ENCODE measurements at places on chromosomes 5 and 9.

DNA sequence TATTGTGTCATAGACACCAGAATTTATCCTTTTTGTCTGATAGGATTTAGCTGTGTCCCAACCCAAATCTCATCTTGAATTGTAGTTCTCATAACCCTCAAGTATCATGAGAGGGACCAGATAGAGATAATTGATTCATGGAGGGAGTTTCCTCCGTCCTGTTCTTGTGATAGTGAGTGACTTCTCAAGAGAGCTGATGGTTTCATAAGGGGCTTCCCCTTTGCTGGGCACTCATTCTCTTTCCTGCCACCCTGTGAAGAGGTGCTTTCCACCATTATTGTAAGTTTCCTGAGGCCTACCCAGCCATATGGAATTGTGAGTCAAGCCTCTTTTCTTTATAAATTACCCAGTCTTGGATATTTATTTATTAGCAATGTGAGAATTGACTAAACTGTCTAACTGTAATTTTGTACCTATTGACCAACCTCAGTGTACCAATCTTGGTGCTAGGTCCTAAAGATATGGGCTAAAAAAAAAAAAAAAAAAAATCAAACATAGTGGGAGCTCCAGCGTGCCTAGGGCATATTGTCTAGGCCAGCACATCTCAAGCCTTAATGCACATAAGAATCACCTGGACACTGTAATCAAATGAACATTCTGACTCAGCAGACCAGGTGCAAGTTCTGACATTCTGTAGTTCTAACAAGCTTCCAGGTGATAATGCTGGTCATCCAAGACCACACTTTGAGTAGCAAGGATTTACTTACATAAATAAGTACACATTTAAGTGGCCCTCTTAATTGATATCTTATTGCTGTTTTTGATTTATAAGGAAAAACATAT lies 30.5 kb downstream of the ST8SIA4 start:
- DNase-seq, result no peak

DNA sequence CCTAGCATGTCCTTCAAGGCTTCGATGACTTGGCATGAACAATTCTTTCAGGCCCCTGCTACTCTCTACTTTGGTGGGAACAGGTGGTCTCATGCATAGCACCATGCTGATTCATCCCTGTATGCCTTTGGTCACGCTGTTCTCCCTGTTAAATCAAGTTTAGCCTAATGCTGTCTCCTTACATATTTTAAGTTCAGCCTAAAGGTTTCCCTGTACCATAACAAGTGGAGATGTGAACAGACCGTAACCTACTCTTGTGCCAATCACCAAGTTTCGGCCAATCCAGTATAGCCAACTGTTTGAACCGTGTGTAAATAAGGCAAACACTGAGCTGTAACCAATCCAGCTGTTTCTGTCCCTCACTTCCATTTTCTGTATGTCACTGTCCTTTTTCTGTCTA lies 8.0 kb downstream of the GAS1 start:
- no peak for DNase-seq

DNA sequence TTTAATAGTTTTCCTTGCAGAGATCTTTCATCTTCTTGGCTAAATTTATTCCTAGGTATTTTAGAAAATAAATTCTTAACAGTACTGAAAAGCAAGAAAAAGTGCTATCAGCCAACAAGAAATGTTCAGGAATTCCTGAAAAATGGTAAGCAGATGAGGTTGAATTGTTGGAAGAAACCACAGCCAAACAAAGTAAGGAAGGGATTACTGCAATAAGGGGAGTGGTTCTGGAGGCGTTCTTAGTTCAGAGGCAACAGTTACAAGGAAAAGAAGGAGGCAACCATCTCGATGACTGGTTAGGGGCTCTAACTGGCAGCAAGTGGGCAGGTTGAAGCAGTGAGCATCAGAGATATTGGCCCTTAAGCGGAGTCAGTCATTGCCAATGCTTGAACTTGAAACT lies 12.8 kb upstream of the OR13J1 start:
- DNase-seq, result no peak

GRCh38 chr9:115717711-115718173 lies 435.8 kb upstream of the PAPPA start:
- DNase-seq, result no peak

- peak; percentile 75 for DNase-seq
Measured at GRCh38 chr5:176810081-176810597, at the start of gene UNC5A. Gene UNC5A, plus strand, starts transcription at chr5:176810559. Its CDS starts 192 bp downstream, at chr5:176810751.

GRCh38 chr5:132487095-132487428 lies 3.5 kb downstream of the IRF1 start:
- no peak for DNase-seq

- DNase-seq, result no peak
Measured at GRCh38 chr5:9020996-9021395, 524.9 kb downstream of the SEMA5A start.

DNA sequence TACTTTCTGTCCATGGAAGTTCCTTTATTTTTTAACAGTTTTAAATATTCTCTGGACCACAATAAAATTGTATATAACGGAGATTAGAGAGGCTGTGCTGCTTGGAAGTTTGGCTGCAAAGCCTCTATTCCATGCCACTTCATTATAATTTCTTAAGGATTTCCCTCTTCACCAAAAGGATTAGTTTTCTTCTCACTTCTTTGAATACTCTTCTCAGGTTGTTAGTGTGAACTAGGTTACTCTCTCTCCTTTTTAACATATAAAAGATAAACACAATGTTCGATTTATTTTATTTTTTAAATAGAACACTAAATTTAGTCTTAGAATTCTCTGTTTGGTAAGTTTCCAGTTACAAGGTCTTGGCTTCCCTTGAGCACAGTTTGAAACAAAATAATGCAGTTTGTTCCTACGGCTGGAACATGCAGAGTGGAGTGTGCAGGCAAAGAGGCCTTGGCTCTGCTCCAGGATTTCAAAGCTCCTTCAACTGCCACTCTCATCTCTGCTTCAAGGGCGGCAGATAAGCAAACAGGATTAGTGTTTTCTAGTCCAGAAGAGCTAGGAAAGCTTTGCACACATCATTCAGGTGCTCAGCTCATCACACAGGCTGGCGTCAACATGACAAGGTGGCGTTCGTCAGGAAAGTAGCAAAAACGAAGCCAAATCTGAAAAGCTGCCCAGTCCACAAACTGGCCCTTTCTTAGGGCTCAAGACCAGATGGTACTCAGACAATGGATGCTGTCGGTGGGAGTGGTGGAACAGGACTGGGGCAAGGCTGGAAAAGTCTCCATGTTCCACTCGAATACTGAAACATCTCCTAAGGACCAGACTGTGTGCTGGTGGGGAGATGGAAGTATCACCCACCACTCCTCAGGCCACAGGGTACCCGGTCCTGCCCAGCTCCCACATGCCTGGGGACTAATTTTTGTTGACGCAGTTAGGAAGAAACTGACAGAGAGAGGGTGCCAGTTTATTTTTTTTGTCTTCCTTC lies 286.6 kb downstream of the CRB2 start:
- DNase-seq, result peak; percentile 17

DNA sequence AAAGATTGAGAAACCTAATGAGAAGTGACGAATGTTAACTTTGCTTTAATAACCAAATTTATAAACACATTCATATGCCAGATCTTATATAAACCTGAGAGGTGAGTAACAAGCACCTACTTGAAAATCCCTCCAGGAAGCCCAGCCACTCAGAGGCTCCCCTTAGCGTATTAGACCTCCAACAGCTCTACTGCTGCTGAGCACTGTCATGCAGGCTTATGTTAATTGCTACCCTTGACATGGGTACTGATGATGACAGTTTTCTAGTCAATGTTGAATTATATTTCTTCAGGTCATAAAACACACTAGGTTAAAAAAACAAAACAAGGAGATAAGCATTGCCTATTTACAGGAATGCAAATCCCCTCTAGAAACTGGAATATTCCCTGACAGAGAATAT lies 161.2 kb downstream of the MPDZ start:
- no peak for DNase-seq

DNA sequence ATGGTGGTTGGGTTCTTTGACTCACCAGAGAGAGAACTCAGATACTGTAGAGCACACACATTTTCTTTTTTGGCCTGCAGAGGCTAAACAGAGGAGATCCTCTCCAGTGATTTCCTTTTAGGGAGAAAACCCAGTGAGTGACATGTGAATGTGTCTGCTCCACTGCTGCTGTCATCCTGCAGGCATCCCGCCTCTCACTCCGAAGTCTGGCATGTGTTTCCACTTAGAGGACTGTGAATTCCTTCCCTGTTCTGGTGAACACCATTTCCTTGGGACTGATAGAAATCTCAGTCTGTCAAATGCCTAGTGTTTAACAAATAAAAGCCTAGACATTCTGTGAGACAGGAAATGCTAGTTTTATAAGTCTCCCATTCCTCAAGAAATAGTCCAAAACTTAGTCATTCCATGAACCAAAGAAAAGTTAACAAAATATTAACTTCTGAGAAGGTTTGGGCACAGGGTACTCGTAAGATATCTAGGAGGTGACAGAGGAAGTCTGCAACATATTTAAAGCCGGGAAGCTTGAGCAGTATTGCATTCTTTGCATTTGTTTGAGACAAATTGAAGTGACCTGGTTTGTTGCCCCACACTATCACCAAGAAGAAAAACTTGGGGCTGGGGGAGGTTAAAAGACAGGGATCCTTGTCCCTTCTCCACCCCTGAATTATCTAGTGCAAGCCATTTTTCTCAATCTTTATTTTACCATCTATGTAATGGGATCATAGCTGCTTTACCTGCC lies 74.9 kb upstream of the NIPAL4 start:
- no peak for DNase-seq

DNA sequence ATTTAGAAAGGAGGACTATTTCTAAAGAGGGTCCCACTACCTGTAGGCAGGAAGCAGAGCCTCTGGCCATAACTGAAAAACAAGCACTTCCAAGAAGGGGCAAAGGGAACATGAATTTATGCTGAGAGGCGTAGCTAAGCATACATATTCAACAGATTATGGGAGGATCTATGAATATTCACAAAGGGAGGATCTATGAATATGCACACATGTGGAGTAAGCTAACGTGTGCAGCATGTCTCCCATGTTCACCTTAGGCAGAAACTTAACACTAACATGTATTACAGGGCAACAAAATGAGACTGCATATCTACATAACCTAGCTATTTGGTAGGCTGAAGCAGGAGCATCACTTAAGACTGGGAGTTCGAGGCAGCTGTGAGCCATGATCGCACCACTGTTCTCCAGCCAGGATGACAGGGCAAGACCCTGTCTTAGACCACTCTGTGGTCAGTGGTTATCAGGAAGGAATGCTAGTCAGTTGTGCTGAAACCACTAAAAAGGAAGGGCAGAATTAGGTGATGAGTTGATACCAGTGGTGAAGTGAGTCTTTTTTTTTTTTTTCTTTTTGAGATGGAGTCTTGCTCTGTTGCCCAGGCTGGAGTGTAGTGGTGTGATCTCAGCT lies 20.8 kb downstream of the FXN start:
- DNase-seq, result no peak

DNA sequence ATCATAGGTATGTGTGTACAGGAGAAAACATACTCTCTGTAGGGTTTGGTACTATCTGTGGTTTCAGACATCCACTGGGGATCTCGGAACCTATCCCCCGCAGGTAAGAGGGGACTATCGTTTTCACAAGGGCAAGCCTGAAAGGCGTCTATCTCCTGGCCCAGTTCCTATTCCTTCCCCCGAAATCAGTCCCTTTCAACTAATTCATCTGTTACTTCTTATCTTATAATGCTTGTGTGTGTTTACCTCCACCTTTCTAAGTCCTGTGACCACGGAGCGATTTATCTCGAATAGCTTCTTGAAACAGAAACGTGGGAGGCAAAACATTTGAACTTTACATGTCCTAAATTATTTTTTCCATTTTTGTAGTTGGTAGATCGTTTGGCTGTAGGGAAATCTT lies 11.4 kb downstream of the ABO start:
- no peak for DNase-seq

DNA sequence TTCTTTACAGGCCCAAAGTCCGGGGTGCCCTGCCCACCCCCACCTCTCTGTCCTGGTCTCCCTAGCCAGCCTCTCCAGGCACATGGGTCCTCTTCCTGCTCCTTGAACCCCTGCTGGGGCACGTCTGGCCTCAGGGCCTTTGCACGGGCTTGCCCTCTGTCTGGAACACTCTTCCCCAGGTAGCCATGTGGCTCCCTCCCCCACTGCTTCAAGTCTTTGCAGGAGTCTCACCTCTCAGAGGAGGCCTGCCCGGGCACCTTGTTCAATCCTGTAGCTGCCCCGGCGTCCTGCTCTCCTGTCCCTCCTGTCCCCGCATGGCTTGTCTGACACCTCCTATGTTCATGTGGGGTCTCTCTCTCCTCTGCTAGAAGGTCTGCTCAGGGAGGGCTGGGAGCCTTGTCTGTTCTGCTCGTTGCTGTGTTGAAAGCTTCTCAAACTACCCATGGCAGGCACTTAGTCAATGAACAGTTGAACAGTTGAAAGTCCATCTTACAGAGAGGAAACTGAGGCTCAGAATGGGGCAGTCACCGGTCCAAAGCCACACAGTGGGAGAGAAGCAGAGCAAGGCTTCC lies 241.4 kb downstream of the PBX3 start:
- DNase-seq, result no peak

DNA sequence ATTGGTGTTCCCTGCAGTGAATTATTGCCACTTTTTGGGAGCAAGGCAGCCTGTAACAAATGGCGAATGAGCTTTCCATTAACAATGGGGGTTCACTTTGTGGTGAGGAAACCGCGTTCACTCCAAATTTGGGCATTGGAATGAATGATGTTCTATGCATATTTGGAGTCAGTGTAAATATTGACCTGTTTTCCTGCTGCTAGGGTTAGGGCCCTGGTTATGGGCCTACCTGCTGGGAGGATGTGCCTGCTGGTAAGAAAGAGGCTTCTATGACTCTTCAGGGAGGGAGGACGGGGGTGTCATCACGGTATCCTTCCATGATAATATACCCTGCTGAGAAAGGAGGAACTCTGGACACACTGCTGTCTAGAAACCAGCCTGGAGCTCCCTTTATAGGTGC lies 29.0 kb downstream of the C9orf50 start:
- DNase-seq, result no peak

- DNase-seq, result no peak
Measured at GRCh38 chr5:73938938-73939320, 312.9 kb downstream of the ARHGEF28 start.

DNA sequence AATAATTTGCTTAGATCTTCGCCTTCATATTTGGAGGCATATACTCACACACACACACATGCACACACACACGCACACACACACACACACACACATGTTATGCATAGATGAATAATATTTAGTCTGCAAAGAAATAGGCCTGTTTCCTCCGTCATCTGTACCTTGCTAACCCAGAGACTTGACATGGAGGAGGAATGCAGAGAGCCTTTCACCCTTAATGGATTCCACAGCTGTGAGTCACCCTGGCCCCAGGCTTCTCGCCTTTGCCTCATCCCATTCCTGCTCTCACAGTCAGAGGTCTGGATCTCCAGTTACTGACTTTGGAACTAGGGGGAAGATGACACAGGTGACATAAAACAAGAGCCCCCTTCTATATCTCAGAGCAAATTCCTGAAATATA lies 29.7 kb downstream of the ZNF462 start:
- DNase-seq, result no peak

DNA sequence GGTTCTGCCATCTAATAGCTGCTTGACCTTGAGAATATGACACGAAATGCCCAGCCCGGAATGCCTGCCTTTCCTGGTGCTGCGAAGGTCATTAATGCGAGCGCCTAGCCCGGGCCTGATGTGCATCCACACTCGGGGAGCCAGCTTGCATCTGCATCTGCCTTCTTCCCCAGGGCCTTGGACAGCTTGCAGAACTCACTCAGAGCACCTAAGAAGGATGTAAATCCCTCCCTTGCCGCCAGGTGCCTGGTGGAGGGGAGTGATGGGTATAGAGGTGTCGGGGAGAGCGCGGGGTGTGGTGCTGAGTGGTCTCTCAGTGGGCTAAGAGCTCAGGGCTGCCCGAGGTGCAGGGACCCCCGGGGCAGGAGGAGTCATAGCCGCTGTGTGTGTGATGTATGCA lies 127.2 kb downstream of the MRPL36 start:
- DNase-seq, result no peak

Data from substantia nigra (tissue), 51 donors.